ENCODE measurements at places on chromosomes 2 and 18.

GRCh38 chr2:170886386-170886785 is 42.7 kb upstream of the GORASP2 start:
- DNase-seq, result peak; percentile 42

DNA sequence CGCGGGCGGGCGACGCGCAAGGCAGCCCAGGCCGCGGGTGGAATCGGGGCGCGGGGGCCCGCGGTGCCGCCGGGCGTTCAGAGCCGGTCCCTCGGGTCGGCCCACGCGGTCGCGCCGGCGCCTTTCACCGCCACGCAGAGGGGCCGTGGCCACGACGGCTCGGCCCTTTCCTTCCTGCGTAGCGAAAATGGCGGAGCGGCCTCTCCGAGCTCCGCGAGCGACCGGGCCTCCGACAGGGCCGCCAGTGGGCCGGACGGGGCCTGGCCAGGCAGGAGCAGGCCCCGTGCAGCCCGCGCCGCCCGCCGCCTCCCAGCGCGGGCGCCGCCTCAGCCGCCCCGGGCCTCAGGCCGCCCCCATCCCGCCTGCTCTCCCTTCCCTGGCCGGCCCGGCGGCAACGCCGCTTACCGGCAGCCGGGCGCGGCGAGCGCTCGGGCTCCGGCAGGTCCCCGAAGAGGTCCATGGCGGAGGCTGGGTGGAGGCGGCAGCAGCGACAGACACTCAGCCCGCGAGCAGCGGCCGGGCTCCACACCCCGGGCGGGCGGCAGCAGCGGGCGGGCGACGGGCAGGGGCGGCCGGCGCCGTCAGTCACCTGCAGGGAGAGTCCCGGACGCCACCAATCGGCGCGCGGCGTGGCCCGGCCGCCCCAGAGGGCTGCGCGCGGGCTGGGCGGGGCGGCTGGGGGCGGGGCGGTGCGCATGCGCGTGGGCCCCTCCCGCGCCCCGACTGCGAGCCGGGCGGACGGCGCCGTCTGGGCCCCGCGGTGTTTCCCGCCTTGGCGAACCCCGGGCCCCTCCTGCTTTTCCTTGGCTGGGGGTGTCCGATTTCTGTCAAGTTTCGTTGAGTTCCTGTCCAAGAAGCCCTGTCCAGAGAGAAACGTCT is at the start of gene ILKAP:
TSS of gene ILKAP (minus strand) at position 602 of the 879 bp plus-strand sequence. CDS start at position 460, 142 bp downstream.
- DNase-seq, result peak; percentile 68

GRCh38 chr2:88692187-88692586 is 714 bp downstream of the RPIA start:
- DNase-seq, result peak; percentile 10

GRCh38 chr18:69400253-69400975 is at the start of gene DOK6:
Gene DOK6 (plus strand): TSS chr18:69400888.
- peak; percentile 63 for DNase-seq

GRCh38 chr18:43067570-43067969 is 47.9 kb downstream of the RIT2 start:
- no peak for DNase-seq

DNA sequence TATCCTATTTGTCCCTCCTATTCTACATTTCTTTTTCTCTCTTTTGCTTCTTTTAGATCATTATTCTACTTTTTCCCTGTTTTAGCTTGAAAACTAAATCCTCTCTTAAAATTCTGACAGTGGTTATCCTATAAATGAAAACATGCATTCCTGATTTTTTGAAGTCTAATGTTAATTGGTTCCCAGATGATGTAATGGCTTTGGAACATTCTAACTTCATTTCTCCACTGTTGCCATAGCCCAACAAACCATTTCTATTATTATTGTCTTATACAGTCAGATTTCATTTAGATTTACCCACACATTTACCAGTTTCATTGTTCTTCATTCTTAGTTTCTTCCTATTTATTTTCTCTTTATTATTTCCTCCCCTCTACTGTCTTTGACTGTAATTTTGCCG is 36.5 kb downstream of the SIGLEC15 start:
- no peak for DNase-seq

DNA sequence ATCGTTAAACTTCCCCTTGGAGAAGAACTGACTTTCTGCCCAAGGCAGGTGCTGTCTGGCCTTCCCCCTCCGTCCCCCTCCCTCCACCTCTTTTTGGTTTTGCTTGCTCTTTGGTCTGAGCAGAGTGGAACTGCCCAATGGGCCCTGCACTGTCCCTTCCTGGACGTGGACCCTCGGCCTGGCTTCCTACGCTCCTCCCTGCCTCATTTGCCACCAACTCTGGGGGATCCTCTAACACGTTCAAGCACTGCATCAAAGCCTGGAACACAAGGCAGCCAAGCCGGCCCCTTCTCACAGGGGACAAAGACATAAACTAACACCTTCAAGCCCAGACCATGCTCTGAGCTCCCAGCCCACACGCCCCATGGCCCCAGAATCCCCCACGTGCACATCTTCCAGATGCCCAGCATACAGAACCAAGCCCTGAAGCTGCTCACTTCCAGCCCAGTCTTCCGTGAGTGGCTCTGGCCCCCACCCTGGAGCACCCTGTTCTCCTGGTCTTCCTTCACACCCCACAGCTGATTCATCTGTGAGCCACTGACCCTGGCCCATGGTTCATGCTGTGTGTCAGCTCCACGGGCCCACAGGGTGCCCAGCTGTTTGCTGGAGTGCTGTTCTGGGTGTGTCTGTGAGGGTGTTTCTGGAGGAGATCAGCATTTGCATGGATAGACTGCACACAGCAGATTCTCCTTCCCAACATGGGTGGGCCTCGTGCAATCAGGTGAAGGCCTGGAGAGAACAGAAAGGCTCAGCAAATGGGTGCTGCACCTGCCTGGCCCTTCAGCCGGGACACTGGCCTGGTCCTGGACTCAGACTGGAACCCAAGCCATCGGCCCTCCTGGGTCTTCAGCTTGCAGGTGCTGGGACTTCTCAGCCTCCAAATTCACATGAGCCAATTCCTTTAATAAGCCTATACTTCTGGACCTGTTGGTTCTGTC is 247.1 kb upstream of the SALL3 start:
- no peak for DNase-seq

DNA sequence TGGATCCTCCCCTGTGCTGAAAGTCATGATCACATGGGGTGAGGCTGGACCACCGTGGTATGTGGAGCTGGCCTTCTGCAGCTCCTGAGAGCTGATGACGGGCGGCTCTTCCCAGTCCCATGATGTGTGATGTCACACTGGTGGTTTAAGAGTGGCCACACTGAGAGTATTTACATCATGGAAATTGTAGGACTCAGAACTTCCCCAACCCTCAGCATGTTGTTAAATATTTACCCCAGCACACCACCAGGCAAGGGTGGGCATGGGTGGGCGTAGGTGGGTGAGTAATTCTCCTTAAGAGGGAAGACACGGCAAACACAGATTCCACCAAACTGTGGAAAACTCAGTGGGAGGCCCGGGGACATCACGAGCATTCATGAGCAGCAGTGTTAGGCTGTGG is 106.8 kb downstream of the ALPK2 start:
- DNase-seq, result no peak

DNA sequence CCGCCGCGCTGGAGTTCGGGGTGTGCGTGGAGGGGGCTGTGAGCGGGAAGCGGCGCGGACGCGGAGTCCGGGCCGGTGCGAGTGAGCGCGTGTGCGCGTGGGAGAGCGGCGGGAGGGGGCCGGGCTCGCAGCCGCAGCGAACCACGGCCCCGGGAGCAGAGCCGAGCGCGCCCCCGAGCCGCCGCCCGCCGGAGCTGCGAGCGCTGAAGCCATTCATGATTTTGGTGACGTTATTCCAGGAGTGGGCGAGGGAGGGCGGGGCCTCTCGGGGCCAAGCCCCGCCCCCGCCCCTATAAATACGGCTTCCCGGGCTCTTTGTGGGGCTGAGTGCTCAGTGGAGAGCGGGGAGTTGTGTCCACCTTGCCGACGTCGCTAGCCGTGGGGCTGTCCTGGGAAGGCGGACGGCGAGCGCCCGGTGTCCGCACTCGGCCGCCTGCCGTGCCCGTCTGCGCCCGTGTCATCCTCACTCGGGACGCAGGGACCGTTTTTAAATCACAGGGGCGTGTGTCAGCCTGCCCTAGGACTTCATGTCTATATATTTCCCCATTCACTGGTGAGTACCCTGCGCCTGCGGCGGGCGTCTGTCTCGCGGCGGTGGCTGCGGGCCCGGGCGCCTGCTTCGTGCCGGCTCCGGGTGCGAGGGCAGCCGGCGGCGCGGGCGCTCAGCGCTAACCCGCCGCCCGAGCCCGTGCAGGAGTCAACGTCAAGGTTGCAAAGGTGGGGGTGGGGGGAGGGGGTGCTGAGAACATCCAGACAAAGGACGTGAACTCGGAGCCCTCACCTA is at the start of gene LBH:
TSS of gene LBH (plus strand) at position 323 of the 784 bp plus-strand sequence. CDS start at position 528, 205 bp downstream.
- DNase-seq, result peak; percentile 71

All from fibroblast of mammary gland (primary cell).